Cortex of kidney (tissue), 1 donor: ENCODE measurements at places on chromosomes 3 and 15.

- no peak for DNase-seq
Observed at GRCh38 chr15:40886586-40886985, 7.7 kb upstream of the VPS18 start.

- no peak for DNase-seq
Observed at GRCh38 chr3:154536751-154537150, 106.8 kb upstream of the GPR149 start.

- DNase-seq, result no peak
Observed at GRCh38 chr3:117630885-117631284, 921.3 kb downstream of the TUSC7 start.

DNA sequence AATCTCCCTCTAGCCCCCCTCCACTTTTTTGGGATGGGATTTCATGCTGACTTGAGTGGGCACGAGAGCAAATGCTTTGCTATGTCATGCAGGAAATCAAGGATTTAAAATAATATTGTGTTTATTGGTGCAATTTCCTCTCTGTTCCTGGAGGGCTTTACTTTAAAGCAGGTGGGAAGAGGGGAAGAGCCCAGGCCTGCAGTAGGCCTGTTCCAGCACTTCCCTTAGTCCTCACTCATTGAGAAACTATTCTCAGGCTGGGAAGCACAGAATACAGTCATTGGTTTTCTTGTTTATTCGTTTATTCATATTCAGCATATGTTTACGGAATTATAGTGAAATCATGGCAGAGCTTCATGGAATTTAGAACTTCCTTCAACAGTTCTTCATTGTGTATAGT, 41.7 kb upstream of the SPSB4 start:
- no peak for DNase-seq

DNA sequence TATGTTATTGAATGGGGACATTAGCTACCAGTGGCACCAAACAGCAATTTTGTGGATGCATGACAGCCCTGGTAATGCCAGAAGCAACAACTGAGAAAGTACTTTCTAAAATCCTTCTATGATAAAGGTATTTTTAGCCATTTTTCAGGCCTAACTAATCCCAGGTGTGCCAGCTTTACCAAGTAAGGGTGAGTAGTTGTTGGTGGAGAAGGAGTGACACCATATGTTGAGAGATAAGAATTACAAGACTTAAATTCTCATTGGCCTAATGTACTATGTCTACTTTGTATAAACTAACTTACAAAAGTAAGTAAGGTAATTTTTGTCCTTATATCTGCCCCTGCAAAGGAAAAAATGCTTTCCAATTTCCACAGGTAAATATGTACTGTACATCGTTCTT, 4.1 kb upstream of the COX17 start:
- DNase-seq, result no peak

DNA sequence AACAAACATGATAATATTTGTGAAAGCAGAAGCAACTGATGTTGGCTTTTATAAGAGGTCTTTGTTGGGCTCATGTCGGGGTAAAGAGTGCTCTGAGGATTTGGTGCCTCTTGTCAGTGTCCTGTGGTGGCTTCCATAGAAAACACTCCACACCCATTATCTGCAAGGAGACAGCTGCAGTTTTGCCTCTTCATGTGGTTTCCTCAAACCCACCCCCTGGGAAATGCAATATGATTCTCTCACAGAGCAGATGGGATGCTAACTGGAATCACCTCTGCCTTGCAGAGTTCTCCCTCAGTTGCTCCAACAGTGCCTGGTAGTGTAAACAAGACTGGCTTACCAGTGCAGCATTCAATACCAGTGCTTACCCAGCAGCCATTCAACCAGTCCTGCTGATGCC, 771.4 kb upstream of the CFAP20DC start:
- DNase-seq, result no peak

DNA sequence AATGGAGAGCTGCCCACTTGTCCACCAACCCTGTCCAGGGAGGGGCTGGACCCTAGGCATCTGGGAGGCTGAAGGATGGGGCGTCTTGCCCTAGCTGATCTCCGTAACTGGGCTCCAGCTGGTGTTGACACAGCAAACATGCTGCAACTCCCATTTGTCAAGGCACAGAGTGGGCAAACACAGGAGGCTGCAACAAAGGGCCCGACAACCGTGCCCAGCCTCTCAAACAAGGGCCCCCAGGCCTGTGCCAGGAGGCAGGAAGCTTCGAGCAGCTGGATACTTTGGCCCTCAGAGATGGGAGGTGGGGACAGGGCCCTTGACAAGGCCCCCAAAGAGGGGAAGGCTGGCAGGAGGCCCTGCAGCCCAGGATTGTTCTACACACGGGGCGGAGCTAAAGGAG, 64.2 kb upstream of the TMEM115 start:
- no peak for DNase-seq

DNA sequence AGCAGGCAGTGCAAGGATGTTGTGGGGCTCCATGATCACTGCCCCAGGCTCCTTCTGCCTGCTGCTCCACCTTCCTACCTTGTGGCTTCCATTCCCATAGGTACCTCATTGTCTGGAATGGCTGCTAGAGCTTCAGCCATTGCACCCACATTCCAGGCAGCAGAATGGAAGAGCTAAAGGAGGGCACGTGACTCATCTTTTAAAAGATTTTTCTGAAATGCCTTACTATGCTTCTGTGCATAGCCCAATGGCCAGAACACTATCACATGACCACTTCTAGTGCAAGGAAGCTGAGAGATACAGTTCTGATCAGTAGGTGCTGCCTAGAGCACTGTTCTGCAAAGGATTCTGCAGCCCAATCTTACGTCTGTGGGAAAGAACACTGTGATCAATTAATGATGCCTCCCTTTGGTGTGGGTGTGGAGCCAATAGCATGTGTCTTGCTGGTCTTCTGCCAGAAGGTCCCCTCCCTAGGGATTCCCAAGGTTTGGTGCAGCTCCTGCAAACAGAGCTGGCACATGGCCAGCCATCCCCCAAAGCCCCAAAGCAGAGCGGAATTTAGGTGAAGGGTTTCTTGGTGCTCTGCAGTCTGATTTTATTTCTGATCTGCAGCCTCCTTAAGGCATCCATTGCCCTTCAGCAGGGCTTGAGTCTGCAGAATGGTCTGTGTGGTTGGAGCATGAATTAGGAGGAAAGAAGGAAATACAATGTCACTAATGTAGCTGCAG, 34.4 kb downstream of the SPSB4 start:
- DNase-seq, result no peak

DNA sequence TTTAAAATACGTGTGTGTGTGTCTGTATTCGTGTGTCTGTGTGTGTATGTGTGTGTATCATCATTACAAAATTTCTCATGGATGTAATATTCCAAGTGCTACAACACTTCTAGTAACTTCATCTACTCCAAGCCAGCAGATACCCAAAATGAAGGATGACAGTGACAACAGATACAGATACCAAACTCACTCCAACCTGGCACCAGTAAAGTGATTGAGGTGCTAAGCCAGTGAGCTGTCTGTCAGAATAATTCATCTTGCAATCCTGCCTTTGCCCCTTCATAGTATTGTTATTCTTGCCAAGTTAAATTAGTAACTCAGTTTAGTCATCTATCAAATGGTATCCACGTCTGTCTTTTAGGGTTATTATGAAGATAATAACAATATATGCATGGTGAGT, 58.1 kb downstream of the PLOD2 start:
- DNase-seq, result no peak

DNA sequence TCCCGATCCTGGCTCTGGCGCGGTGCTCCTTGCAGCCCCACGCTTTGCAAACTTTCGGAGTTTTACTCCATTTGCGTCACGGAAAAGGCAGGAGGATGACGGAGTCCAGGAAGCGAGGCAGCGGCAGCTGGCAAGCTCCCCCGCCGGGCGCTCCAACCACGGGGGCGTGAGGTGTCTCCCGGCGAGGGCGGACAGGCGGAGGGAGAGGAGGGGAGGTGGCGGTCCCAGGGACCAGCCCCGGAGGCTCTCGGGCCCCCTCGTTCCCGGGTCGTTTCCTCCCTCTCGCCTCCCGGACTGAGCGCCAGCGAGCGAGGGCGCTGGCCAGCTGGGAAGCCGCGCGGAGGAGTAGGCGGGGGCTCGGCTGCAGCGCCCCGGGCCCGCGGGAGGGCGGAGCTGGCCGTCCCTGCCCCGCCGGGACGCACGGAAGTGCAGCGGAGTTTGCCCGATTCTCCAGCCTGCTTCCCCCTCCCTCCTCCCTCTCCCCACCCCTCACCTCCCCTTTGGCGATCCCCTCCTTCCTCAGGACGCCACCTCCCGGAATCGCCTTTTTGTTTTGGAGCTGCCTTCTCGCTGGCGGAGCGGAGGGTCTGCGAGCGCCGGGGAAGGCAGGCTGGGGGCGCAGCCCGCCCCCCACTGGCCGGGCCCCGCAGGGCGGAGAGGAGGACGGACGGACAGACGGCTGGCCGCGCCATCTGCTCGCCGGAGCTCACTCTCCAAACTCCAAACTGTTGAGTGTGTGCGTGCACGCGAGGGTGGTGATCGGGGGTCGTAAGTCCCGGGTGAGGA, at the start of gene SNX33:
SNX33 (plus strand) TSS at position 543 of the 786 bp plus-strand sequence. CDS start 1,191 bp downstream, outside the sequence.
- DNase-seq, result no peak
